ENCODE measurements at places on chromosomes 4 and X.

GRCh38 chr4:185165605-185166063 is 22.6 kb downstream of the SLC25A4 start:
- DNase-seq = peak; percentile 57

DNA sequence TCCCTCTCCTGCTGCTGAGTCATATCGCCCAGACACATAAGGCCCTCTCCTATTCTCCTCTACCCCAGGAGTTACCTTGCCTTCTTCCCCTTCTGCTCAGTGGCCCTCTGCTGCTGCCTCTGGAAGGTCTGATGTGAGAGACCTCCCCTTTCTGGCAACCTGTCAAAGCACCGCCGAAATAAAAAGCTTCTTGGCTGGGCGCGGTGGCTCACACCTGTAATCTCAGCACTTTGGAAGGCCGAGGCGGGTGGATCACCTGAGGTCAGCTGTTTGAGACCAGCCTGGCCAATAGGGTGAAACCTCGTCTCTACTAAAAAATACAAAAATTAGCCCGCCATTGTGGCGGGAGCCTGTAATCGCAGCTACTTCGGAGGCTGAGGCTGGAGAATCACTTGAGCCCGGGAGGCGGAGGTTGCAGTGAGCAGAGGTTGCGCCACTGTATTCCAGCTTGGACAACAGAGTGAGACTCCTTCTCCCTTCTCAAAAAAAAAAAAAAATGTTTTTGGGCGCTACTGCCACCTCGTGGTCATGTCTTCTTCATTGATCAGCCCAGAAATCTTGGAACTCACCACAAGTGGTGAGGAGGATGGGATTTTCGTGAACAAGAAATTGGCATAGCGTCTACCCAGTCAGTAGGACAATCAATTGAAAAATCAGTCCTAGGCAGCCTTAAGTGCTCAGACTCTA is 8.6 kb upstream of the ZXDA start:
- DNase-seq = peak; percentile 29

DNA sequence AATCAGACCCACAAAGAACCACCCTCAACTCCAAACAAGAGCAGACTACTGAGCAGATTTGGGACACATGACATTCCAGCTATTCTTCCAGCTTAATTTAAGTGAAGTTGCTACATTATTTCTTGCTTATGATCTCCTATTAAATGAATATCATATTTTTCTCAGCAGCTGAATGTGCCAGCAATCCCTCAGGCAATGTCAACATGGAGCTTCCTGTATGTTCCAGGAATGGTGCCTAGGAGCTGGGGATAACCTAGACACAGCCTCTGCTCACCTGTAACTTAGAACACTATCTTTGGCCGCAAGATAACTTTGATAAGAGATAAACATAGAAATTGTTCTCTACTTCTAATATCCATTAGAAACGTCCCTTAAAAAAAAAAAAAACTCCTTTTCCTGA is 274.4 kb upstream of the RASGEF1B start:
- no peak for DNase-seq

DNA sequence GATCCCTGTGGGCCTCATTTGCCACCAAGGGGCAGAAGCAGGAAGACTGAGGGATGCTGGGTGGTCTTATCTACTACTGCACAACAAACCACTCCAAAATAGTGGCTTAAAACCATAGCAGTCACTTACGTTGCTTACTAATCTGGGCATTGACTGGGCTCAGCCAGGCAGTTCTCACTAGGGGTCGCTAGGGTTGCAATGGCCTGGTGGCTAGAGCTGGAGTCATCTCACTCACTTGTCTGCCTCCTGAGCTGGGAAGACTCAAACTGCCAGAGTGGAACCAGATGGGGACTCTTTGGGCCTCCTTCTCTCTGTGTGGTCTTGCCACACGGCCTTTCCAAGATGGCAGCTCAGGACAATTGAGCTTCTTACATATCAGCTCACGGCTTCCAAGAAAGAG is 216.3 kb upstream of the BCOR start:
- no peak for DNase-seq

- peak; percentile 91 for DNase-seq
Observed at GRCh38 chrX:123920105-123920785, 41.3 kb upstream of the STAG2 start.

GRCh38 chrX:40809210-40809609 is 73.9 kb upstream of the MED14 start:
- DNase-seq = peak; percentile 3

GRCh38 chr4:161419822-161420221 is 744.0 kb downstream of the FSTL5 start:
- DNase-seq = peak; percentile 8

GRCh38 chr4:75555294-75556164 is at the start of gene ODAPH:
Gene ODAPH, plus strand, starts transcription at chr4:75556066. Its CDS starts 17 bp downstream, at chr4:75556083.
- DNase-seq = peak; percentile 75

- DNase-seq = no peak
Observed at GRCh38 chr4:140707325-140707724, 48.9 kb downstream of the TBC1D9 start.

- peak; percentile 65 for DNase-seq
Observed at GRCh38 chrX:129925305-129926092, 19.5 kb downstream of the UTP14A start.

GRCh38 chr4:107050525-107051135 is 14.5 kb upstream of the DKK2 start:
- DNase-seq = no peak

- no peak for DNase-seq
Observed at GRCh38 chr4:45527160-45527559, 596.7 kb downstream of the GABRG1 start.

- DNase-seq = no peak
Observed at GRCh38 chr4:75058486-75058885, 125.6 kb downstream of the PARM1 start.

GRCh38 chrX:6226596-6227452 is 1.8 kb downstream of the NLGN4X start:
- no peak for DNase-seq

GRCh38 chr4:1405636-1406393 is 427 bp downstream of the NKX1-1 start:
- DNase-seq = no peak

GRCh38 chr4:84825701-84826341 is 140.7 kb downstream of the WDFY3 start:
- DNase-seq = no peak

- no peak for DNase-seq
Observed at GRCh38 chr4:173145131-173145530, 23.5 kb upstream of the GALNT7 start.

GRCh38 chr4:153618833-153619232 is 65.2 kb upstream of the TLR2 start:
- peak; percentile 46 for DNase-seq

- DNase-seq = no peak
Observed at GRCh38 chr4:182895791-182896292, 21.3 kb downstream of the DCTD start.

- peak; percentile 70 for DNase-seq
Observed at GRCh38 chrX:40945361-40945713, 139.9 kb upstream of the USP9X start.

GRCh38 chrX:120653000-120653399 is 23.1 kb upstream of the C1GALT1C1 start:
- DNase-seq = no peak

- no peak for DNase-seq
Observed at GRCh38 chrX:149629730-149630387, 1.7 kb downstream of the TMEM185A start.

- peak; percentile 60 for DNase-seq
Observed at GRCh38 chr4:56909086-56909894, 1.6 kb downstream of the REST start.

DNA sequence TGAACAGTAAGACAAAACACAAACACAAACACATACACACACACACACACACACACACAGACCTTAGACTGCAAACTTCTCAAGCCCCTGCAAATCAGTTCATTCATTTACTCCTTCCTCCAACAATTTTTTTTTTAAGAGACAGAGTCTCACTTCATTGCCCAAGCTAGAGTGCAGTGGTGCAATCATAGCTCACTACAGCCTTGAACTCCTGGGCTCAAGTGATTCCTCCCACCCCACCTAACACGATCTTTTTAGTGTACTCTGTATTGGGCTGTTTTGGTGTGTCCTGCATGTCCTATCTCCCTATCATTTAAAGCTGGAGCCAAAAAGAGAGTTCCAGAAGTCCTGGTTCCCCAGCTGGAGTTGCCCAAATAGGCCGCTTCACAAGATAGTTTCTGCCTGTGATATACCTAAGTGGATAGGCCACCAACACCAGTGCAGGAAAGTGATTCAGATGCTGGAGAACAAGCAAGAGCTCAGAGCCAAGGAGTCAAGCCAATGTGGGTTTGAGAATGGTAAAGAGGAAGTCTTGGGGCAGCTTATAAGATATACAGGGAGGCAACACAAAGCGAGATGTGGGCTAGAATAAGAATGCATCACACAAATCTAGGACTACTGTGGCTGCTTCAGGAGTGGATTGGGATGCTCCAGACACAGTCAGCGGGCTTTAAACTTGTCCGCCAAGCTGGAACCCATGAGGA is 85.4 kb upstream of the RAPGEF2 start:
- DNase-seq = no peak

DNA sequence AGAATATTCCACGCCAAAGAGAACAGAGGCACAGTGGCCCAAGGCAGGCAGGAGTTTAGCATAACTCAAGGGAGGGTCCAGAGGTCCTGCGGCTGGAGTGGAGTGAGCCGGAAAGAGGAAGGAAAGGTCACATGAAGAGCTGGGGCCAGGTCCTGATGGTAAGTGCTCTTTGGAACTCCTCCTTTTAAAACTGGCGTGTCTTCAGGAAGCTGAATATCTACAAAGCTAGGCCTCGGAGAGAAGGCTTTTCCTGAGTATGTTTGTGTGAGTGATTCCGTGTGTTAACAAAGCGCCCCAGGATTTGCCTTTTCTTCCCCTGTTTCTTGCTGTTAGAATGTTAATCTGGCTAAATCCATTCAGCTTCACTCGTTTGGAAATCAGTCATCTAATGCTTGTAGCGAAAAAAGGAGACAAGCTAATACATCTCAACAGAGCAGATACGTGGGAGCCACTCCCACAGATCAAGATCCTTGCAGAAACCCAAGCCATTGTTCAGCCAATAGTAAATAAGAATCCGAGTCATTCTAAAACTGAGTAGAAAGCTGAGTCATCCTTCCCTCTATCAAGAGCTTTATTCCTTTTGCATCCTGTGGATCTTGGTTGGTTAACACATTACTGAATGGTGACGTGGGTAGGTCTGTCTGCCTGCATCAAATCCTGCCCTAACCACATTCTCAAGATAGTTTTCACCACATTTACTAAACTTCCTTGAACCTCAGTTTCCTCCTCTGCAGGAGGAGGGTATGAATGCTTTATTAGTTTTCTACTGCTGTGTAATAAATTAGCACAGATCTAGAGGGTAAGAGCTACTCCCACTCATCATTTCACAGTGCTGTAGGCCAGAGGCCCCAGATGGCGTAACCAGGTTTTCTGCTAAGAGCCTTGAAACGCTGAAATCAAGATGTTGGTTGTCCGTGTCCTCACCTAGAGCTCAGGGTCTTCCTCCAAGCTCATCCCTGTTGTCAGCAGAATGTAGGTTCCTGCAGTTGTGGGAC is 43.2 kb upstream of the RBM47 start:
- peak; percentile 99 for DNase-seq

GRCh38 chr4:2243681-2244380 is 1.9 kb upstream of the HAUS3 start:
- DNase-seq = peak; percentile 54

DNA sequence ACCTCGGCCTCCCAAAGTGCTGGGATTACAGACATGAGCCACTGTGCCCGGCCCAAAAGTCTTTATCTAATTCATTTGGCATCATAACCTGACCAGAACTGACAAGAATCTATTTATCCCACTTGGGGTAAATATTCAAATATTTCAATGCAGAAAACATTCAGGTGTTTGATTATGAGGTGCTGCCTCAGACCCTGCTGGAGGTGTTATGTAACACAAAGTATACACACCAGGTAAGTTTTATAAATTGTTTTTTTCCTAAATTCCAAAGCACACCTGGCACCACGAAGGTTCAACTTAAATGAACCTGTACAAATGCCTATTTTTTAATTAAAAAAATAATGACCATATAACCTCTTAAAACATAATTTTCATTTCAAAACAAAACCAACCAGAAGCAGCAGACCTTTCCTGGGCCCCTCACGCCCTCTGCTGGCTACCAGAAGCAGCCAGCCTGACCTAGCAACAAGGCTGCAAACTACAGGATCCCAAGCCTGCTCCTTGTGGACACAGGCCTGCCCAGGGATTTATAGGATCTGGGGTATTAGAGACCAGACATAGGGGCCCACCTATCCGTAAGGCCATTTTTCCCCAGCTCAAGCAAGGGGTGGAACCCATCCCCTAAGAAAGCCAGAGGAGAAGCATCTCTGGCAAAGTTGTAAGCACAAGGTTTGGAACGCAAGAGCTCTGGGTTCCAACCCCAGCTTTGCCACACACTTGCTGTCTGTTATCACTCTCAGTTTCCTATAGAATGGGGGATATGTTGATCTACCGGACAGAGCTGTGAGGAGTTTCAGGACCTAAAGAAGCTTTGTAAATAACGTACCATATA is 11.7 kb downstream of the OTUD5 start:
- peak; percentile 35 for DNase-seq

GRCh38 chr4:184955636-184956035 is 62.7 kb upstream of the HELT start:
- no peak for DNase-seq

DNA sequence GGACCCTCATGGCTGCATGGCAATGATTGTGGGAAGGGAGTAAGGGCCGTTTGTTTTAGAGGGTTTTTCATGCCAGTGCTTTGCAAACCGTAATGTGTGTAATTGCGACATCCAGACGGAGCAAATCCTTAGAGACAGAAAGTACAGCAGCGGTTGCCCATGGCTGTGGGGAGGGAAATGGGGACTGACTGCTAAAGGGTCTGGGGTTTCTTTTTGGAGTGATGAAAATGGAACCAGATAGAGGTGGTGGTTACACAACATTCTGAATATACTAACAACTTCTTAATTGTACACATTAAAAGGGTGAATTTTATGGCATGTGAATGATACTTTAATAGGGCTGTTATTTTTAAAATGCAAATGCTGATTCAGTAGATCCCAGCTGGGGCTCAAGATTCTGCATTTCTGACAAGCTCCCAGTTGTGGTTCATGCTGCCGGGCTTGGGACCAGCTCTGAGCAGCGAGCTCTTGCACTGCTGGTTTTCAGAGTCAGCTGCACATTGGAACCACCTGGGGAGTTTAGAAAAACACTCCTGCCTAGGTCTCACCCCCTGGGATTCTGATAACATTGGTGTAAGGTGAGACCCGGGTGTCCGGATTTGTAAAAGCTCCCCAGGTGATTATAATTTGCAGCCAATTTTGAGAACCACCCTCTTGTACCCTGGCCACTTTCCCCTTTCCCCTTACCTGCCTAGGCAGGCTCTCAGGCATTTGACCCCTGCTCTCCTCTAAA is 47.7 kb downstream of the PRPS1 start:
- DNase-seq = peak; percentile 23

DNA sequence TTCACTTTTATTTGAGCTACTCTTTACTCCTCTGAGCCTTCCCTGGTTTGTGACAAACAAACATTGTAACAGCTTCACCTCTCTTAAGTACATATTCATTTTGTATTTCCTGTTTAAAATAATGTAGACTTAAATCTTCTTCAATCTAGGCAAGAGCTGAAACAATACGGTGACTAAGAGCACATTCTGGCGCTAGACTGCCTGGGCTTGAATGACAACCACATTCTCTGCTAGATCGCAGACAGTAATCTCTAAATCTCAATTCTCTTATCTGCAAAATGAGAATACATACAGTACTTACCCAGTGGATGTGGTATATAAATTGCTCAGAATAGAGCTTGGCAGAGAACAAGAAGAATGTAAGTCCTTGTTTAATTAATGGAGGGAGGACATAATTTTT is 144.8 kb downstream of the ARAP2 start:
- no peak for DNase-seq

- peak; percentile 27 for DNase-seq
Observed at GRCh38 chrX:139077281-139078250, 366.0 kb upstream of the FGF13 start.
